Spinal cord (tissue), 10 donors: ENCODE measurements at places on chromosomes 6 and 20. TPM values are rescaled to one million over a fixed set of nuclear protein-coding genes. Genes with fewer than 3 reads are reported as not detected.

GRCh38 chr20:4766631-4767030 is 44.9 kb downstream of the PRND start:
- H3K4me3 ChIP-seq, result no peak overlapping the region
- H3K36me3 ChIP-seq, result no peaks in the 10 kb centered on the region
- H3K27ac ChIP-seq, result no peak overlapping the region
- H3K27me3 ChIP-seq, result no peaks in the 10 kb centered on the region
- no peak for DNase-seq
- no peaks in the 10 kb centered on the region for H3K4me1 ChIP-seq

Gene C6orf141
- total RNA-seq, result 1.4 TPM

DNA sequence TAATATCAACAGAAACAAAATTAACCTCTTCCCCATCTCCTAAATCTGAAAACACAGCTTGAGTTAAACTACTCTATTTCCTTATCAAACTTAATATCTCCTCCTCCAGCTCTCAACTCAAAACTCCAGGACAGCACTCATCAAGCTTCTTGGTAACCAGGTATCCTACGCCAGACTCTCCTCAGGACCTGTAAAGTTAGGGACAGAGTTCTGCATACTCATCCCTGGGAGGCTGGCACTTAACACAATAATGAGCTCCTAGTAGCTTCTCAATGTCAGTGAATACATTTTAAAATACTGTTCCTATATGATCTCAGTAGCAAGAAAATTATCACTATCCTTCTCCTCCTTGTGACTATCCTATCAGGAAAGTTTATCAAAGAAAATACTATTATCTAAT is 240.3 kb downstream of the PTPRK start:
- H3K4me1 ChIP-seq, result no peaks in the 10 kb centered on the region
- no peak overlapping the region for H3K4me3 ChIP-seq
- no peak for DNase-seq
- H3K27me3 ChIP-seq, result no peaks in the 10 kb centered on the region
- H3K36me3 ChIP-seq, result no peaks in the 10 kb centered on the region

- no peaks in the 10 kb centered on the region for H3K27me3 ChIP-seq
- peaks cover 4% of the 10 kb centered on the region for H3K4me1 ChIP-seq
- no peak for DNase-seq
- H3K4me3 ChIP-seq, result no peak overlapping the region
- no peak overlapping the region for H3K27ac ChIP-seq
These were observed 49.9 kb downstream of the TULP4 start for GRCh38 chr6:158361961-158362669.

Gene TMC2
- total RNA-seq, result 0.94 TPM

DNA sequence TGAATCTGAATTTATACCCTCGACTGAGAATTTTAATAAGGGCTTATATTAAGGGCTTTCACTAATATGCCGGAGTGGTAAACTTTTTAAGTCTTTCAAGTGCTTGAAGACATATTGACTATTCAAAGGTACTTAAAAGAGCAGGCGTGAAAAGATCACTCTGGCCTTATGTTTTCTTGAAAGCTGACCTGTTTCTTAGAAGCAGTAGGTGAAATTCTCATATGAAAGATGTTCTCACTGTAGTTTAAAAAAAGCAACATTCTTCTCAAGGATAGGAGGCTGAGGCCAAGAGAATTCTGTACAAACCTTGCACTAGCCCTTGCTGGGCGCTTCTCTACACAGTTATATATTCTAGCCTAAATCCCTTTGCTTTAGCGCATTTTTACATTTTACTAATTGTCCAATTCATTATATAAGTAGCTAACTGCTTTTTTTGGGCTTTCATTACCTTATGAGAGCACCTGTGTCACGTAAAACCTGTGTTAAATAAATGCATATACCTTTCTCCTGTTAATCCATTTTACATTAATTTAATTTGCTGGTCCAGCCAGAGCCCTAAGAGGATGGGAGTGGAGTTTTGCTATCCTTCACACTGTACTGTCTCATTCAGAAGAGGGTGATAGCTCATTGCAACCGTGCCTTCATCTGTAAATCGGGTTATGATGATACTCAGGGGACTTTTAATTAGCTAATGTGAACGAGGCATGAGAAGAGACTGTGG is 59.6 kb upstream of the HFE start:
- no peaks in the 10 kb centered on the region for H3K36me3 ChIP-seq
- peak overlapping the region; percentile 97 for H3K27ac ChIP-seq
- no peak for DNase-seq

GRCh38 chr6:90222724-90223198 is 73.9 kb downstream of the BACH2 start:
- no peak overlapping the region for H3K27ac ChIP-seq
- no peaks in the 10 kb centered on the region for H3K27me3 ChIP-seq
- H3K36me3 ChIP-seq, result no peaks in the 10 kb centered on the region
- H3K4me1 ChIP-seq, result peaks cover 21% of the 10 kb centered on the region
- DNase-seq, result no peak
- no peak overlapping the region for H3K4me3 ChIP-seq

GRCh38 chr6:134609716-134610261 is 291.9 kb upstream of the SGK1 start:
- H3K36me3 ChIP-seq, result no peaks in the 10 kb centered on the region
- no peak overlapping the region for H3K4me3 ChIP-seq

Gene TINAG
- 0.10 TPM for total RNA-seq

DNA sequence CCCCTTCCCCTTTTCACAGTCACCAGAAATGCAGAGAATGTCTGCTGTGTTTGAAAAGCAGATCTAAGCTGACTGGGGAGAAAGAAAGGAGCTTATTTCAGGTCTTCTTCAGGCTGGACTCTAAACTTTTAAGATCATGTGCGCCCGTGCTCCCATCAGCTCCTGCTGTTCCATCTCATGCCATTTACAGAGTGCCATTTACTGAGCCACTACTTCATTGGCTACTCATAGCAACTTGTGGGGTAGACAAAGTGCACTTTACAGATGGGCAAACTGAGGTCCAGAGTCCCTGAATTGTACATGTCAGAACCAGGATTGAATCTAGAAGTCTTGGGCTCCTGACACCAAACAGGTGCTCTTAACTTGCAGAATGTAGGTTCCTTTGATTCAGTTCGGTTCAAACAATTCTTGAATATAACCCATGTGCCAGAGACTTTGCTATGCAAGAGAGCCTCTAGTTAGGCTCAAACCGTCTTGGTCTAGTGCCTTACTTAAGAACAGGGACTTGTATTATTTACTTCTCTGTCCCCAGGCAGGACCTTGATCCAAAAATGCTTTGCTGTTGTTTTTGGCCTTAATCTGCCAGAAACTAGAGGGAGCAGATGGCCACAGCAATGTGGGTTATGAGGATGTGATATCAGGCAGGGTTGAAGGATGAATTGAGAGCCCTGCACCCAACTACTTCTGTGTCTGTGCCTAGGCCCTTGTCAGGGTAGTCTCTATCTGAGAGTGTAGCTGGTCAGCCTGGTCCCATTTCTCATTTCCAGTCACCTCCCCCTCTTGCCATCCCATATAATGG is 56.4 kb downstream of the RALY start:
- H3K4me3 ChIP-seq, result no peak overlapping the region
- H3K36me3 ChIP-seq, result no peaks in the 10 kb centered on the region
- DNase-seq, result no peak
- H3K27ac ChIP-seq, result no peak overlapping the region

DNA sequence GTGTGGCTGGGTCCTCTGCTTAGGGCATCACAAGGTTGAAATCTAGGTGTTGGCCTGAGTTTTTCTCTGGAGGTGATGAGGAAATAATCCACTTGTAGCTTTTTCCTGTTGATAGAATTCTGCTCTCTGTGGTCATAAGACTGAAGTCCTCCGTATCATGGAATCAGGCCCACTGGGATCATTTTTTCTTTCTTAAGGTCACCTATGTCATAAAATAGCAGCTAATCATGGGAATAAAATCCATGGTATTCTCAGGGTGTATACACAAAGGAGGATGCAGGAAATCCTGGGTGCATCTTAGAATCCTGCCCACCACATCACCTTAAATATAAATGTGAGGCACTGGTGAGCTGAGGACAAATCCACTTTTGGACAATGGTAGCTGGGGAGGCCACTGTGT is 72.7 kb downstream of the PRDM1 start:
- H3K4me3 ChIP-seq, result no peak overlapping the region
- no peak for DNase-seq
- no peaks in the 10 kb centered on the region for H3K36me3 ChIP-seq
- peaks cover 9% of the 10 kb centered on the region for H3K4me1 ChIP-seq
- no peak overlapping the region for H3K27ac ChIP-seq
- no peaks in the 10 kb centered on the region for H3K27me3 ChIP-seq

- H3K4me1 ChIP-seq, result no peaks in the 10 kb centered on the region
- H3K36me3 ChIP-seq, result no peaks in the 10 kb centered on the region
- no peak overlapping the region for H3K4me3 ChIP-seq
- H3K27me3 ChIP-seq, result no peaks in the 10 kb centered on the region
- DNase-seq, result no peak
These were observed 147.9 kb downstream of the SOX4 start for GRCh38 chr6:21741221-21742109.

Gene ZNF451
- total RNA-seq, result 135 TPM

Gene NFATC2
- 4.6 TPM for total RNA-seq

DNA sequence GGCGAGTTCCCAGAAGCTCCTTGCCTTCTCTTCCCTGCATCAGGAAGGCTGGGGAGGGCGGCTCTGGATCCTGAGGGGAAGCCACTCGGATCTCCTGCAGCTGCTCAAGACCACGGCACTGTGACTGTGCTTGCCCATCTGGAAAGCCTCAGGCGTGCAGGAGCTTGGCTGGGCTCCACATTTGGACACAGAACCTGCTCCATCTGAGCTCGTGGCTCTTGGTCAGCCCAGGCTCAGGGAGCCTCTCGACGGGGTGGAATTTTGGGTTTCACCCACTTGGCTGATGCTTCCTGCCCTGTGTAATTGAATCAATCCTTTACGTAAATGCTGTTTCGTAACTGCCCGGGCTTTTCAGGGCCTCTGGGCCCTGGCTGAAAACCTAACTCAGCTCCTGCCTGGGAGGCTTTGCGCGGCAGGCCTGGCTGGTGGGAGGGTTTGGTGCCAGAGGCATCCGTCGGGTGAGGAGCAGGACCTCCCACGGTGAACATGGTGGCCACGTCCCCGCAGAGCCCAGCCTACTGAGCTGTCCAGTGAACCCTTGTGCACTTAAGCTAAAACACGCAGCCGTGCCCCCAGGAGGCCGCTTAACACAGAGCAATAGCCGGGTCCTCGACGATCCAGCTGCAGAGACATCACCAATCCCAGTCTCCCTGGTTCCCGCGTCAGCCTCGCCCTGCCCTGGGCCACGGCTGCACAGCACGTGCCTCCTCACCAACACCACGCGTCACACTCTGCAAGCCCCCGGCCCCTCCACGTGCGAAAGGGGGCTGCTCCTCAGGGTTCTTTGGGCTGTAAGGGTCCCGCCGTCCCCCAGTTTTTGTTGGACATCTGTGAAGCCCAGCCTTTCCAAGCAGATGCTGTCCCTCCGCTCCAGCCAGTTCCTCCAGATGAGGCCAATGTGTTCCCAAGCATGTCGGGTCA is 241.0 kb downstream of the DLL1 start:
- no peak for DNase-seq
- no peaks in the 10 kb centered on the region for H3K36me3 ChIP-seq
- H3K27me3 ChIP-seq, result no peaks in the 10 kb centered on the region
- H3K27ac ChIP-seq, result no peak overlapping the region
- H3K4me3 ChIP-seq, result no peak overlapping the region

Gene ERVFRD-1
- not detected for total RNA-seq

- H3K36me3 ChIP-seq, result peaks cover 4% of the 10 kb centered on the region
- DNase-seq, result no peak
- peaks cover 57% of the 10 kb centered on the region for H3K4me1 ChIP-seq
- H3K4me3 ChIP-seq, result no peak overlapping the region
- H3K27me3 ChIP-seq, result no peaks in the 10 kb centered on the region
- H3K27ac ChIP-seq, result no peak overlapping the region
These were observed 162.8 kb upstream of the AFDN start for GRCh38 chr6:167663784-167664443.

DNA sequence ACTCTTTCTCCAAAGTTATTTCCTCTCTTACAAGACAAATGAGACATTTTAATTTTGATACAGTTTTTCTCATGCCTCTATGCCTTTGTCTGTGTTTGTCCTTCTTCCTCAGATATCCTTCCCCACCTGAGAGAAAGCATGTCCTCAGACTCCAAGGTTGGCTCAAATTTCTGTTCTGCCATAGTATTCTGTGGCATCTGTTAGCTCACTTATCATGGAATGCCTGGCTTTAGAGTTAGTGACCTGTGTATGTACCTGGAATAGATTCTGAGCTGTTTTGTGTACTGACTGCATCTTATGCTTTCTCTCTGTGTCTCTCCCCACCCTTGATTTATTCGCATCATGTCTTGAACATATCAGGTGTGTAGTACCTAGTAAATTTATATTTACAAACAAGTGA is 90.0 kb downstream of the CENPW start:
- no peak for DNase-seq
- H3K27me3 ChIP-seq, result no peaks in the 10 kb centered on the region
- H3K36me3 ChIP-seq, result no peaks in the 10 kb centered on the region
- H3K4me1 ChIP-seq, result no peaks in the 10 kb centered on the region

GRCh38 chr6:106450653-106451052 is 90.1 kb downstream of the CRYBG1 start:
- H3K4me1 ChIP-seq, result no peaks in the 10 kb centered on the region
- no peak overlapping the region for H3K4me3 ChIP-seq
- no peak overlapping the region for H3K27ac ChIP-seq
- DNase-seq, result no peak
- H3K27me3 ChIP-seq, result no peaks in the 10 kb centered on the region

Gene CTAGE9
- total RNA-seq, result not detected

DNA sequence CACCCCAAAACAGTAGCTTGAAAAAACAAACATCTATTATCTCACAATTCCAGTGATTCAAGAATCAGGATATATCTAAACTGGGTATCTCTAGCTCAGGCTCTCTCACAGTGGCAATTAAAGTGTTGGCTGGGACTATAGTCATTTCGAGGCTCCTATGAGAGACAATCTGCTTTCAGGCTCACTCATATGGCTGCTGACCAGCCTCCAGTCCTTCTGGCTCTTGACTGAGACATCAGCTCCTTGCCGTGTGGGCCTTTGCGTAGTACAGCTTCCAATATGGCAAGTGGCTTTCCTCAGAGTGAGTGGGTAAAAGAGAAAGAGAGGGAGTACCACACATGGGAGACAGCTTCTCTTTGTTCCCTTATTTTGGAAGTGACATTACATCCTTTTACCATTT is 327.2 kb downstream of the CENPW start:
- peak; percentile 51 for DNase-seq
- H3K36me3 ChIP-seq, result no peaks in the 10 kb centered on the region
- H3K4me1 ChIP-seq, result no peaks in the 10 kb centered on the region

- H3K36me3 ChIP-seq, result peaks cover 11% of the 10 kb centered on the region
- H3K27ac ChIP-seq, result no peak overlapping the region
- H3K27me3 ChIP-seq, result no peaks in the 10 kb centered on the region
- H3K4me3 ChIP-seq, result no peak overlapping the region
- H3K4me1 ChIP-seq, result no peaks in the 10 kb centered on the region
- DNase-seq, result no peak
These were observed 22.9 kb downstream of the DHX35 start for GRCh38 chr20:38985060-38985459.

Gene SLC26A8
- 0.77 TPM for total RNA-seq
